A172 (cell line): ENCODE measurements at places on chromosomes 6 and 20. TPM values are rescaled to one million over a fixed set of nuclear protein-coding genes. Genes with fewer than 3 reads are reported as not detected.

GRCh38 chr6:44650947-44651346 is 263.4 kb downstream of the CDC5L start:
- peak; percentile 62 for DNase-seq

GRCh38 chr20:37714978-37715672 is 21.3 kb downstream of the CTNNBL1 start:
- DNase-seq: no peak

DNA sequence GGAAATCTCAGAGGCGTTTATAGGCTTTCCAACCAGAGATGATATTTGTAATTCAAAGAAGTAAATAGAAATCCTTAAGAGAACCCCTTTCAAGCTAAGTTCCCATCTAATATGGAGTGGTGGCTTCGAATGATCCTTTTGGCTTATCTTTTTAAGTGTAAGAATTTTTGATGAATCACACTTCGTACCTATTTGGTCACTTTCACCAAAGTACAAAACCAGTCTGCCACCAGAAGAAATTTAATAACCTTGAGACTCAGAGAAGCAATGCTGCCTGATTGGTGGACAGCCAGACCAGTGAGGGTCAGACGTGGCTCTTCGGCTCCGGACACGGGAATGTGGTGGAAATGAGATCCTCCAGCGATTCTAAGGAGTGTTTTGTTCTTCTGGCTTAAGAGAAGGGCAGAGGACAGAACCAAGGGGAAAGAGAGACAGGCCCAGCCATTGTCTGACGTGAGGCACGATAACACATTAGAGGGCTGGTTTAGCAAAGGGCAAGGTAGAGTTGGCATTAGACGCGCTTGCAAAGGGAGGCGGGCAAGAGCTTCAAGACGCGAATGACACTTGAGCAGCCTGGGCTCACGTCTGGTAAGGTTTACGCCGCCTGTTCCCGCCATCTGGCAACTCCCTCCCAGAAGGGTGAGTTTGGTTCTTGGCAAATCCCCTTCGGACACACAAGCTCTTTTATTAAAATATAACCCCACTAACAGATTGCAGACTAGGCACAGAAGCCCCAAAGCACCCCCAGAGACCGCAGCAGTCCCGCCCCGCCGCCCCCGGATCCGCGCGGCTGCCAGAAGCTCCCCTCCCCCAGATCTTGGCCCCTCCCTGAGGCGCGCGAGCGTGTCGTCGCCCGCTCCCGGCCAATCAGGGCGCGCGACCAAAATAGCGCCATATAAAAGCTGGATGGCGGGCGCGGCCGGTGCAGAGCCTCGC is 50.0 kb upstream of the EZR start:
- DNase-seq: peak; percentile 80

SMLR1 gene
- not detected in 2 replicates for total RNA-seq

DNA sequence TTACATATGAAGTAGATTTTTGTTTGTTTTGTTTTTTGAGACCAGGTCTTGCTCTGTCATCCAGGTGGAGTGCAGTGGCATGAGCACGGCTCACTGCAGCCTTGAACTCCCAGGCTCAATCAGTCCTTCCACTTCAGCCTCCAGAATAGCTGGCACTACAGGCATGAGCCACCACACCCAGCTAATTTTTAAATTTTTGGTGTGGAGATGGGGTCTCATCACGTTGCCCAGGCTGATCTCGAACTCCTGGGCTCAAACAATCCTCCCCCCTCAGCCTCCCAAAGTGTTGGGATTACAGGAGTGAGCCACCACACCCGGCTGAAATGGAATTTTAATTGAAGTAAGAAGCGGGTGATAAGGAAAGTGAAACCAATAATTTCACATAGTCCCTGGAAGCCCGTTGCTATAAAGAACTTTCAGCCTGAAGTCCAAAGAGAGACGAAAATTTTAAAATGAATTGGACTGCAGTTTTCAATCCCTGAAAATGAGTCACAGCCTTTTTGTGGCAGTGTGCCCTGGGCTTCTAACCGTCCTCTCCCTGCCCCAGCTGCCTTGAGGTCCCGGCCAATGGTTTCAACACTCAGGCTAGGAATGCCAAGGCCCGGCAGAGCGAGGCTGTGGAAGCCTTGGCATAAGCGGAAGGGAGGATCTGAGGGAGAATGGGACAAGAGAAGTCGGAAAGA is 757 bp downstream of the RAET1E start:
- peak; percentile 85 for DNase-seq

GRCh38 chr6:102902471-102902870 is 1509.0 kb downstream of the GRIK2 start:
- DNase-seq: no peak

- no peak for DNase-seq
Observed at GRCh38 chr6:88670369-88670768, 293.0 kb downstream of the RNGTT start.
